ENCODE measurements at places on chromosomes 1 and 21. TPM values are rescaled to one million over a fixed set of nuclear protein-coding genes. Genes with fewer than 3 reads are reported as not detected.

GRCh38 chr1:30379684-30380624 lies 343.4 kb downstream of the MATN1 start:
- peak; percentile 82 for DNase-seq

DNA sequence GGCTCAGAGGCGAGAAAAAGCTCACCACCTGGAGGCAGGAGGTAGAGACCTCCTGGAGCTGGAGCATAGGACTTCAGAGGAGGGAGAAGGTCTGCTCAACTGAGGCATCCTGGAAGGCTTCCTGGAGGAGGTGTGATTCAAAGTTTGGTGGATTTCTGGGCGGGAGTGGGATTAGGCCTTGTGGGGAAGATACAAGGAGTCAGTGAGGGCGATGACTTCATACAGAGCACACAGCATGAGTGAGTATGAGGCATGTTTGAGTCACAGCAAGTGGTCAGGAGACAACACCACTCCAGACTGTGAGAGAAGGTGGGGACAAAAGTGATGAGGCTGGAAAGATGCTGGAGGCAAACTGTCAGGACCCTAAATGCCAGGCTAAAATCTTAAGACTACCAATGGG lies 77.6 kb downstream of the MATN1 start:
- no peak for DNase-seq

DNA sequence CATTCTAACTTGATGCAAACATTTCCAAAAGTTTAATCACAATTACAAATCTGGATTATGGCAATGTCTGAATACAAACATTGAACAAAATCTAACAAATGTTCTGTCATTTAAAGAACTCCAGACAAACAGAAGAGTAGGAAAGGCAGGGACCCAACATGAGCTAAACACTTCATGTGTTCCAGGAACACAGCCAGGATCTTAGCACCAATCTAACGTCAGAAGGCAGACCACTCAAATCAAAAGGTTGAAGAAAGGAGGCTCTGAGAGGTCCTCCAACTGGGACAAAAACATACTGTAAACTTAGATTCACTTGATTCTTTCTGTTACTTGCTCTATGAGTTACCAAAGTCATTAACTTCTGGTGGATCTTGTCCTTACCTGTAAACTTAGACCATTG lies 374.0 kb downstream of the NEGR1 start:
- no peak for DNase-seq

- DNase-seq = peak; percentile 83
Measured at GRCh38 chr1:243325305-243325890, 69.6 kb downstream of the SDCCAG8 start.

DNA sequence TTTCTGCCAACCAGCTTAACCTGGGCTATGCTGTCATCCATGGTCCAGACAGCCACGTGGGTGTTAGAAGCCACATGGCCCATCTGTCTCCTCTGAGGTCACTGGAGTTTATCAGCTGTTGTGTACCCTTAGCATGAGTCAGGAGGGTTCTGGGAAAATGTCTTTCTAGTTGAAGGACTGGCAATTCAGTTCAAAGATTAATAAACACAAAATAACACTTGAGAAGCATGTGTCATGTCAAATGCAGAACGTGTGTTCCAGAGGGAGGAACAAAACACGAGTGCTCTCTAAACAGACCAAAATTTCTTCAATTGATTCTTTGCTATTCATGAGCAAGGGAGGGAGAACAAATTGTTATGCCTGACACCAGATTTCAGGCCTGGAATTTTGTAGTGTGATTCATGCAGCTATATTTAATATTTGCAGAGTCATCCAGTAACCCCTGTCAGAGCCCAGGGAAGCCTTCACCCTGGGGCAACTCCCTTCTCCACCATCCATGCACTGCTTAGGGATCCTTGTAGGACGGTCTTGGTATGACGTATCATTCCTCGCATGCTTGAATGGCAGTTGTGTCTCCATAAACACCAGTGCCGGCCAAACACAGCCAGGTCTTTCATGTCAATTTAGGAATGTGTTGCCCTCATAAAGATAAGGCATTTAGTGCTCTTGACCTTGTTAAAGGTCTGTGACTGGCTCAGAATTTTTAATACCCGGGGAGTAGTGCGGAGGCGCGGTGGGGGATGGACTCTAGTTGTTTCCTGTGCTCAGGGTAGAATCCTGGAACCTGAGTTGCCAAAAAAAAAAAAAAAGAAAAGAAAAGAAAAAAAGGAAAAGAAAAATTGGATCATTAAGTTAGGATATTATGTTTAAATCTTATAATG lies 27.7 kb upstream of the DYRK1A start:
- DNase-seq = peak; percentile 70

- peak; percentile 60 for DNase-seq
Measured at GRCh38 chr1:88731475-88732269, 47.6 kb downstream of the PKN2 start.

AIRE gene
- not detected for total RNA-seq

OR14K1 gene
- not detected for total RNA-seq

C1orf141 gene
- not detected for total RNA-seq

TNFAIP8L2 gene
- total RNA-seq = 0.14 TPM
